ENCODE measurements at places on chromosomes 5 and 9. TPM values are rescaled to one million over a fixed set of nuclear protein-coding genes. Genes with fewer than 3 reads are reported as not detected.

The IFNW1 gene
- total RNA-seq: not detected

DNA sequence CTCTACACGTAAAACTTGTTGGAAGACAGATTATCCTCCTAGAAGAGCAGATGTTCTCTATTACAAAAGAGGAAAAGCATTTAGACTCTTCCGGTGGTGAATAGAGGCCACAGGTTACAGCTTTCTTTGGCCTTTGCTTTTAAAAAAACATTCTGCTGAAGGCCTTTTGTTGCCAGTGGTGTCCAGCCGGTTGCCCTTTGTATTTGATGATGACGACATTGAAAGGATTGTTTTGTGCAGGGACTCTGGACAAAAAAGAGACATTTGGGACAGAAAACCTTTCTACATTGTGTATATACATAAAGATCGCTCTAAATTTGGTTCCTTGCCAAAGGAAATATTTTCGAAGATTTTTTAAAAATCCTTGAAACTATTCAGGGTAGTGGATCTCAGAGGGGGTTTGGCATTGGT is 180.3 kb downstream of the C9orf152 start:
- DNase-seq: peak; percentile 89

- DNase-seq: no peak
Measured at GRCh38 chr9:105141146-105141975, 103.1 kb upstream of the SLC44A1 start.

DNA sequence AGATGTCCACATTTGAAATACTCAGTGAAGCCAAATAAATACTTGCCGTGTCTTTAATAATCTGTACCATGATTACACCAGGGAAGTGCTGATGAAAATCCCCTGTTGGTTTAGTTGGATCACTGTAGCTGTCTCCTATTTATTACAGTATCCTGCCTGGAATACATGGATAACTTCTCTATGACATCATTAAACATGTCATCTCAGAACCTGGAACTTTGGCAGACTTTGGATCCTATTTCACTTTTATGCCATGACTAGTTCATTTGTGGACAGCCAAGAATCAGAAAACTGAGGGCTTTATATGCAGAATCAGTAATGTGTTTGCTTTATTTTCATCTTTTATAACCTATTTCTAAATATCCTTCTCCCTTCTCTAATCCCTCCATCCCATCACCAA is at the start of gene TXNDC8:
Gene TXNDC8, minus strand, starts transcription at position 137 of the 400 bp plus-strand sequence.
- DNase-seq: no peak

GRCh38 chr9:136552117-136552703 is 6.4 kb upstream of the NOTCH1 start:
- no peak for DNase-seq

GRCh38 chr5:42641336-42642005 is 115.1 kb upstream of the CCDC152 start:
- DNase-seq: no peak

DNA sequence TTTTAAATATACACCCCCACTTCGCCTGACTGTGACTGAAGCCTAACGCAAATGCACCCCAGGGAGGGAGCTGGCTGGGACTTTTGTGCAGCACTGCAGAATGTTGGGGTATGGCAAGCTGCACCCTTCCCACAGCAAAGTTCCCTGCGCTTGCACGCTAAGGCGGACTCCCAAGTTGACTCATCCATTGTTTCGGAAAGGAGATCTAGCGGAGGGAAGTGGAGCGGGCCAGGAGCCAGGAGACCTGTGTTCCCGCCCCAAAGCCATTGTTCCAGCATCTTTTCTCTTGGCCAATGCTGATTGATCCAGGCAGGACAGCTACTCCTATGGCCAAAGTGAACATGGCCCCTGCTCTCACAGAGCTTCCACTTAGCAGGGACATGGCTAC is 202.9 kb downstream of the AOPEP start:
- no peak for DNase-seq

GRCh38 chr9:93996367-93996766 is 41.2 kb upstream of the BARX1 start:
- no peak for DNase-seq

- DNase-seq: no peak
Measured at GRCh38 chr5:126818736-126819135, 41.8 kb downstream of the LMNB1 start.
